IMR-90 (cell line): ENCODE measurements at places on chromosomes 6 and 20. TPM values are rescaled to one million over a fixed set of nuclear protein-coding genes. Genes with fewer than 3 reads are reported as not detected.

DNA sequence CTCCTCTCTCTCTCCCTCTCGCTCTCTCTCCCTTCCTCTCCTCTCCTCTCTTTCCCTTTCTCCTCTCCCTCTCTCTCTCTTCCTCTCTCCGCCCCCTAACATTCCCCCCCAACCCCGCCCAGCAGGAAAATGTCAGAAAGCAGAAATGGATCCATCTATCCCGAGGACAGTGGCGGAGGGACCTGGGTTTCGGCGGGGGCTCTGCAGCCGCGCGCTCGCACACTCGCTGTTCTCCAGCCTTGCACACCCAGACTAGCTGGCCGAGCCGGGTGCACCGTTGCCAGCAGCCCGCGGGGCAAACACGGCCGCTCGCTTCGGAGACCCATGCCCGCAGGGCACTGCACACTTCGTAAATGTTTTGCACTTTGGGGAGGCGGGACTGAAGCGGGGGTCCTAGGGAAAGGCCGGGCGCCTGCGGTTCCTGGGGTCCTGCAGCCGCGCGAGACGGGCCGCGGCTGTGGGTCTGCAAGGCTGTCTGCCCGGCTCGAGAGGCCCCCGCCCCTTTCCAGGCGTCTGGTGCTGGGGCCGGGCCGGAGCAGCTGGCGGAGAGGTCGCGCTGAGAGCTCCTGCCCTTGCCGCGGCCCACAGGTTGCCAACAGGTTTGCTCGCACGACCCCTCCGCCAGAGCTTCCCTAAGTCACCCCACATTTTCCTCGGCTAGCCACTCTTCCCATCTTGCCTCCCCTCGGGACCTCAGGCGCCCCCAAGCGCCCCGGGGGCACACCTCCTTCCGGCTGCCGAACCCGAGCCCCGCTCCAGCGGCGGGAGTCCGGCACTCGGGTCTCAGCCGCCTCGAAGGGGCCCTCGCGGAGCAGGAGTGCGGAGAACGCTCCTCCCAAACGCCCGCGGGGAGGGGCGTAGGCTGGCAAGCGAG, 818 bp upstream of the MDGA1 start:
- peak; percentile 31 for DNase-seq

DNA sequence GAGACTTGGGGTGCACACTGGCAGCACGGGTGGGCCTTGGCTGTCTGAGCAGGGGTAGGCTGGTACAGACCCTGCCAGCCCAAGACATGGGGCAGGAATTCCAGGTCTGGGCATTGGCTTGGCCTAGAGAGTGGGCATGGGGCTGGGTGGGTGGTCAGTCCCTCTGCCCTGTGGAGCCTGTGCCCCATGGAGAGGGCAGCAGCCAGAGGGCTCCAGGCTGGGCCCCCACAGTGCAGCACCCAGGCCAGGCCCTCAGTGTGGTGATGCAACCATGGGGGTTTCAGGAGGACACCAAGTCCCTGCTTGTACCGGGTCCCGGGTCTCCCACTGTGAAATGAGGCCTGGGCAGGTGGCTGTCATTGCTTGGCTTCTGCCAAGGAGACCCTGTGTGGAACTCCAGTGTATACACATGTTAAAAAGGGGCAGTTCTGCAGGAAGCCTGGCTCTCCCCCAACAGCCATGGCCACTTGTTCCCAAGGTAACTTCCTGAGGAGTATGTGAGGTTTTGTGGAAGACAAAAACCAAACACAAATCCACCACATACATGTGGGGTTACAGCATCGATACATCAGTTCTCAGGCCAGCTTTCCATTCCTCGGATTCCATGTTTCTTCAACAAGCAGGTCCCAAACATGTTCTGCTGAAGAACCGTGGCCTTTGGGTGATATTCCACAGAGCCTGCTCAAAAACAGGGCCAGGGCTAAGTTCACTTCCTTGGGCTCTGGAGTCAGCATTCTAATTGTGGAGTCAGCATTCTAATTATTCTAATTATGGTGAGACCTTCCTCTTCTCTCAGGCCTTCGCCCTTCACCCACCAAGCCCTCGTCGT, 77.3 kb downstream of the DACT2 start:
- DNase-seq: no peak

DNA sequence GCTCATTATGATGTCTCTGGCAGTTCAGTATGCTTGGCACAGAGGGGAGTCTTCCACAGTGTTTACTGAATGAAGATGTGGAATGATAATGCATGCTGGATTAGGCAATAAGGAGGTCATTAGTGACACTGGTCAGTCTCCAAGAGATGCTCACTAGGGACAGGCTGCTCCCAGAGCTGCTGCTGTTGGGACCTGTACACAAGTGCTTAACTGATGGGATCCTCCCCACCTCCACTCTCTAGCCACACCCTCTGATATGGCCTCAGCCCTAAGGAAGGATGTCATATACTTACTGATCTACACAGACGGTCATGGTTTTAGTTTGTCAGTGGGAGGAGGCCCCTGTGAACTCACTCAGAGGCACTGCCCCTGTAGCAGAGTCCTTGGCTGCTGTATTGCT, 73.4 kb downstream of the MYB start:
- no peak for DNase-seq

Gene FLRT3
- total RNA-seq: 5.8 and 6.6 TPM in 2 replicates

DNA sequence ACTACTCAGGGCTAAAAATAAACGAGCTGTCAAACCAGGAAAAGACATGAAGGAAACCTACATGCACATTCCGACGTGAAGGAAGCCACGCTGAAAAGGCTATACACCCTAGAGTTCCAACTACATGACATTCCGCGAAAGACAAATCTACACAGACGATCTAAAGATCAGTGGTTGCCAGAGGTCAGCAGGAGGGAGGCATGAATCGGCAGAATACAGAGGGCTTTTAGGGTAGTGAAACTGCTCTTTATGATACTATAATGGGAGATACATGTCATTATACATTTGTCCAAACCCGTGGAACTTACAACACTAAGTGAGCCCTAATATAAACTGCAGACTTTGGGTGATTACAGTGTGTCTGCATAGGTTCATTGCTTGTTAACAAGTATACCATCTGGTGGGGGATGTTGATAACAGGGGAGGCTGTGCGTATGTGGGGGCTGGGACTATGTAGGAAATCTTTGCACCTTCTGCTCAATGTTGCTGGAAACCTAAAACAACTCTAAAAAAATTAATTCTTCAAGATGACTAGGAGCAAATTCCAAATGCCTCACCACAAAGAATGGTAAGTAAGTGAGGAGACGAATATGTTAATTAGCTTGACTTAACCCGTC, 132.2 kb upstream of the CDH4 start:
- no peak for DNase-seq

DNA sequence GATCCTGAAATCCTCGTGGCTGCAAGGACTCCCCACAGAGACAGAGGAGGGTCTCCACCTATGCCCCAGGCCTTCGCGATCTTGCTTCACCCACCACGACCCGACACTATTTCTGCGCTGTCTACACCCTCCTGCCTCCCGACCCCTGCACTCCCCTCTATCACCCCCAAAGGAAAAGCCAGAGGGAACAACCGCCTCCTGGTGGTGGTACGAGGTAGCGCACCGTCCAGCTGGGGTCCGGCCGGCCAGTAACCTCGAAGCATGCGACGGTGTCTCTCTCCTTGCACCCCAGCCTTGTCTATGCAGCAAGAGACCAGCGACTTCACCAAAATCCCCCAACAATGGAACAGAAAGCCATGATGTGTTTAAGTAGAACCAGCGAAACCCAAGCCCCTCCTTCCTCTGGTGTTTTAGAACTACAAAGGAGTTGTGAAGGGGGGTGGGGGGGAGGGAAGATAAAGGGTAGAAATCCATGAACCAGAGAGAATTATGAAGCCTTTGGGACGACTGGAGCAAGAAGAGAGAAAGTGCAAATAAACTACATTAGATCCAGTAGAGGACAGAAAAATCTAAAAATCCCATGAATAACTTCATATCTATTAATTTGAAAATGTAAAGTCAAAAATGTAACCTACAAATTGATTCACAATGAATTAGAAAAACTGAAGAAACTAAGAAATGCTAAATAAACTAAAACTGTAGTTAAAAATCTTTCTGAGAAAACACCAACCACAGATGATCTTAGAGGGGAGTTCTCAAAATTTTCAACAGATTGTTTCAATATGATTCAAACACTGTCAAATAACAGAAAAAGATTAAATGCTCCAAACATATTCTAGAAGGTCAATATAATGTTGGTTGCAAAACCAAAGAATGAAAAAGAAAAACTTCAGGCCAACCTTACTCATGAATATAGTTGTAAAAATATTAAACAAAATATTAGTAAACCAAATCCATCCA, 168.0 kb downstream of the CDK19 start:
- no peak for DNase-seq

GRCh38 chr6:140002396-140003022, 628.1 kb upstream of the CITED2 start:
- DNase-seq: peak; percentile 16

DNA sequence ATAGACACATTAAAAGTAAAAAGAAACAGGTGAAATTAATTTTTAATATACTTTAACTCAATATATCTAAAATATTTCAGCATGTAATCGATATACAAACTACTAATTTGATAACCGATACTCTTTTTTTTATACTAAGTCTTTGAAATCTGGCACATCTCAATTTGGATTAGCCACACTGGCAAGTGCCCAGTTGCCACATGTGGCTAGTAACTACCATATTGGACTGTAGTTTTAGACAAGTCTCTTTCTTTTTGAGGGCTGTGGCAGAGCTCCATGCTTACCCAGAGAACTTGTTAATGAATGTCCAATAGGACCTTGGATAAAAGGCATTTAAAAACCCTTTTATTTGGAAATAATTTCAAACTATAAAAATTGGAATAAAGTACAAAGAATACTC, 17.8 kb downstream of the TULP4 start:
- DNase-seq: no peak

DNA sequence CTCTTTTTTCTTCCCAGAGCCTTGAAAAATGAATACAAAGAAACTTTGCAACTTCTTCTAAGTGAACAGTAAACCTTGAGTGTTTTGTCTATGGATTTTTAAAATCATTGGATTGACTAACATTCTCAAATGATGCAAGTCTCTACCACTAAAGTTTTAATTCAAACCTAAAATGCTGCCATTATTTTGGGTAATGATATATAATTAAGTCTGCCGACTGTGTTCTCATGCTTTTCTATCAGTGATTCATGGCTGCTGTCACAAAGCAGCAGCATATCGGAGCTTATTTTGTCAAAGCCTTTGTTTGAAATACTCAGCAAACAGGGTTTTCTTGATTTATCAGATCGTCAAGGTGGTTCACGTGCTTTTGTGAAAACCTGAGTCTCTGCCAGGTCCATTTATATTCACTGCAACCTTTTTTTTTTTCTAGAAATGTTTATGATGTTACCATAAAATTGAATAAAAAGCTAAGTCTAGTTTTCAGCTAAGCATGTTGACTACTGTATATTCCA, 96.3 kb downstream of the GJA1 start:
- DNase-seq: no peak

Gene LTA
- not detected in 2 replicates for total RNA-seq

DNA sequence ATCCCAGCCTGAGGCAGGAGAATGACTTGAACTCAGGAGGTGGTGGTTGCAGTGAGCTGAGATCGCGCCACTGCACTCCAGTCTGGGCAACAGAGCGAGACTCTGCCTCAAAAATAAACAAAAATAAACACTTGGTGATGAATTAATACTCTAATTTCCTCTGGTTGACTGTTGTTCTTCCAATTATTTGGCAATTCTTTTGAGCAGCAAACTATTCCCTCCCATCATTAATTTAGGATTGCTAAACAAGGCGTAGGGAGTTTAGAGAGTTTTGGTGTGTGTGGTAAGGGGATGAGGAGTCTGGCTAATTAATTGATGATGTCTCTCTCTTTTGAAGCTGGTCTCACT, 2.7 kb upstream of the ID1 start:
- DNase-seq: no peak

- DNase-seq: no peak
These were observed 61.8 kb downstream of the CTNNBL1 start for GRCh38 chr20:37755665-37756064.

Gene GMEB2
- 5.0 and 5.3 TPM in 2 replicates for total RNA-seq

- DNase-seq: peak; percentile 84
These were observed 135.7 kb downstream of the BCAS1 start for GRCh38 chr20:53934421-53935343.

- no peak for DNase-seq
These were observed 84.5 kb downstream of the ANKEF1 start for GRCh38 chr20:10119336-10119735.

DNA sequence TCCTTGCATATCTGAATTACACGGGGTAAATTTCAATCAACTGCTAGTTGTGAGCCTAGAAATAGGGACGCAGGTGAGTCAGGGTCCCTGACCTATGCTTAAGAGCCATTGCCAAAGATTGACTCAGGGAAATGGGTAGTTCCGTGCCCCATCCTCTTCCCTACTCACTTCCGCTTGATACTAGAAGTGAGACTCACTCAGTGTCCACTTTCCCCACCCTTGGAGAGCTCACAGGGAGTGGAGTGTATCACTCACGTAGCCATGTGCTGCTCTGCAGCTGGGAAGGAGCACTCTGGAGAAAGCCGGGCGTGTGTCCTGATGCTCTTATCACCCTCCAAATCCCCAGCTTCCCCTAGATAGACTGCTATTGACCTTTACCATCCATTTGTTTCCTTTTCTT, 543 bp upstream of the MUC22 start:
- no peak for DNase-seq

DNA sequence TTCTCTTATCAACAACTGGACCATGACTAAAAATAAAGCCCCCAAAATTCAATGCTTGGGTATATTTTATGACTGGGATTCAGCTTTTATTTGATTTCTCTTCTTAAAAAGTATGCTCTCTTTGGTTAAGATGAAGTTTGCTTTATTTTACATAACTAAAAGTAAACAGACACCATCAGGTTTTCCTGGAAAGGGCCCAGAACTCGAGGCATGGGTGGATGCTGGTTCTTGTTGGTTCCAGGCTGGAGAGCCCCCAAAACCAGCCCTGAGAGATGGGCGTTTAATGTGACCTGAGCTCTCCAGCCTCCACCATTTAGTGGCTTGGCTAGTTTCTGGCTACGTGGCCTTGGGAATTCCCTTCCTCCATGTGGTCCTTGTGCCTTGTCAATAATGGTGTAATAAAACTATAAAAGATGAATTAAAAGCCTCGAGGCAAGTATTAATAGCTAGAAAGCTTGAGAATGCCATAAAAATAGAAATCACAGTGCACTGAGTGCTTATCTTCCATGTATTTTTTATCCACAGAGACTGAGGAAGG, 34.1 kb downstream of the BANF2 start:
- no peak for DNase-seq

- peak; percentile 38 for DNase-seq
These were observed 581.9 kb downstream of the HTR1B start for GRCh38 chr6:76881414-76881813.

DNA sequence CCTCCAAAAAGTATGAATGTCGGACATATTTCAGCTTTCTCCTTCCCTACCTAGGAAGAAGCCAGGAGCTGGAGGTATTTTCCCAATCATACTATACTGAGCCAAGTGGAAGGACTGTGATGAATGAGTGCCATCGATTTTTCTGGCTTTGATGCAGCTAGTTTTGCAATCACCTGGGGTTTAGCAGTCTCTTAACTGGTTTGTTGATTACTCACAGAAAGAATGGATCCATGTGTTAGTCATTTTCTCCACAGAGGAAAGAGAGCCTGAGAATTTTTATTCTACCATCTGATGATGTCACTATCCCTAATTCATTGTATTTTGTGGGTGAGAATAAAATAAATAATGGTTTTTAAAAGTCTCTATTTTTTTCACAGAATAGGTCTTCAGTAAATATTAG, 282.9 kb upstream of the RNF217 start:
- peak; percentile 1 for DNase-seq

Gene SMLR1
- not detected in 2 replicates for total RNA-seq

GRCh38 chr20:32462900-32463641, 104.9 kb downstream of the ASXL1 start:
- no peak for DNase-seq

GRCh38 chr6:12533586-12533985, 183.0 kb upstream of the PHACTR1 start:
- no peak for DNase-seq

Gene C20orf202
- total RNA-seq: not detected in 2 replicates

GRCh38 chr6:108798670-108799353, 49.4 kb upstream of the ARMC2 start:
- DNase-seq: no peak
